ENCODE measurements at places on chromosomes 5 and 9.

GRCh38 chr5:107957051-107957450, 286.3 kb upstream of the EFNA5 start:
- DNase-seq: no peak

- no peak for DNase-seq
These were observed 20.5 kb downstream of the KIAA1958 start for GRCh38 chr9:112507001-112507680.

DNA sequence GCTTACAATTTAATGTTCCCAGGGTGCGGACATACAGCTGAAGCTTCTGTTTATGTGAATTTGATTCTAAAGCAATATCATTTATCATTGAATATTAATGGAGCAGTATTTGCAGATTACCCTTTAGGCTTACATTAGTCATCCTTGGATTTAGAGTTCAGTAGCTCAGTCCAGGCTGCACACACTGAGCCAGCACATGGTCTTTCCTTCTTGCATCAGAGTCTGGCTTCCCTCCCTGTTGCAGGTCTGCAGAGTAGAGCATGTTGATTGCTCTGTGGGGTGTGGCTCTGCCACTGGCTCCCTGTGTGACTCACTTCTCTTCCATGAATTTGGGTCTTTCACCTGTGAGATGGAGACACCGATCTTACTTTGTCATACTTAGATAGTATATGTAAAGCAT, 36.8 kb downstream of the NSG2 start:
- DNase-seq: no peak

- no peak for DNase-seq
These were observed 1331.7 kb upstream of the WWC1 start for GRCh38 chr5:166959766-166960165.

- peak; percentile 25 for DNase-seq
These were observed 24.5 kb downstream of the PRRC2B start for GRCh38 chr9:131418143-131419025.

DNA sequence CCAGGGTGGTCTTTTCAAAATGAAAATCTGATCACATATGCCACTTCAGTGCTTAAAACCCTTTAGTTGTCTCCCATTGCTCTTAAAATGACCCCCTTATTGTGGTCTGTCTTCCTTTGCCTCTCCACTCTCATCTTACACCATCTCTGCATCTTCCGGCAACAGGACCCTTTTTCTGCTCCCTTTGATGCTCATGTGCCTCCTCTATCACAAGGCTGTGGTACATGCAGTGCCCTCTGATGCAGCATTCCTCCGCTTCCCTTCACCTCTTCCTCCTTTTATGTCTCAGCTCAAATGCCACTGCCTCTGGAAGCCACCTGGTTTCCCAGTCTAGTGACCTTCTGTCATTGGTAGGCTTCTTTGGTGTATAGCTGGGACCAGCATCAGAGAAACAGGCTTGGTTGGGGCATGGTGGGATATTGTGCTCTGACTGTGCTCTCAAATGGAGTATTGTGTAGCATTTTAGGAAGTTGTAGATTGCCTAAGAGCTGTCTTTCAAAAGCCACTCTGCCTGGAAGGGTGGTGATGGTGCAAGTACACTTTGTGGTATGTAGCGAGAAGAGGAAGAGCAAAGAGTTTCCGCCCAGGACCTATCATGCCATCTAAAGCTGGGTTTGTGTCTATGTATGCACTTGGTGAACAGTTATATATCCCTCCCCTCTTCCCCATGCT, 28.1 kb downstream of the ARHGAP26 start:
- DNase-seq: no peak

DNA sequence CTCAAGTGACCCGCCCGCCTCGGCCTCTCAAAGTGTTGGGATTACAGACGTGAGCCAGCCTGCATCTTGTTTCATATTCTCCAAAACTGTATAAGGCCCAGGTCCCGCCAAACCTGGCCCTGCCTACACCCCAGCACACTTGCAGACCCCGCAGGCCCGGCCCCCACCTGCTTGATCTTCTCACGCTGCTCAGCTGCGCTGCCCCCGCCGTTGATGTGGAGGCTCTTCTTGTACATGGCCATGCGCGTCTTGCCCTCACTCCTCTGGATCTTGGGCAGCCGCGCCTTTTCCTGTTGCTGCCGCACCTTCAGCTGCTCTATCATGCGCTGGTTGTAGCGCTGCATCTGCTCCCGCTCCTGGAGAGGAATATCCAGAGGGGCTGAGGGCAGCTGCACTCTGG, 49.0 kb upstream of the FBXW11 start:
- DNase-seq: no peak

DNA sequence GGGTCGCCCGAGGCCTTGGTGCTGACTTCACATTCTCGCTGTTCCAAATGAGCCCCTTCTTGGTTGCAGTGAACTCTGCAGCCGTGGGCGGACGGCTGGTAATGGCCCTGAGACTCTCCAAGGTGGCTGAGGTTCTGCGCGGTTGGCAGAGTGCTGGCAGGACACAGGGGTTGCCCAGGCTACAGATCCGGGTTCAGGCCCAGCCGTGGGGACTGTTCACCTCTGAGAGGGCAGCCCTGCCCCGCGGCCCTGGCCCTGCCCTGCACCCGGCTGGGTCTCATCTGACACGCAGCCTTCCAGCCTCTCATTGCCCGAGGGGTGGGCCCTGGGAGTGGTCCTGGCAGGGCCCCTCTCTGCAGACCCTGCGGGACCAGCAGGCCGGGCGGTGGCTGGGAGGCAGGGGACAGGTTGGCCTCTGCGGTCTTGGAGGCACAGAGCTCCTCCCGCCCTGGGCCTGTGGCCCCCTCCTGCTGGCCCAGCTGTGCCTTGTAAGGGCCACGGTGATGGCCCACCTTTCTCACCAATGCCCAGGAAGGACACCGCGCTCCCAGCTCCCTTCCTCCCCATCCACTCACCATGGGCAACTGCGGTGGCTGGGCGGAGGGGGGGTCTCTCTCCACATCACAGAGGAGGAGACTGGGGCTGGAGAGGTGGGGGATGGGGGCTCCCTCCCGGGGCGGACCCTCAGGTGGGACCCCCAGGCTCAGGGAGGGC, 51.6 kb downstream of the AHRR start:
- DNase-seq: no peak

GRCh38 chr5:101370181-101370580, 467.1 kb upstream of the ST8SIA4 start:
- no peak for DNase-seq

DNA sequence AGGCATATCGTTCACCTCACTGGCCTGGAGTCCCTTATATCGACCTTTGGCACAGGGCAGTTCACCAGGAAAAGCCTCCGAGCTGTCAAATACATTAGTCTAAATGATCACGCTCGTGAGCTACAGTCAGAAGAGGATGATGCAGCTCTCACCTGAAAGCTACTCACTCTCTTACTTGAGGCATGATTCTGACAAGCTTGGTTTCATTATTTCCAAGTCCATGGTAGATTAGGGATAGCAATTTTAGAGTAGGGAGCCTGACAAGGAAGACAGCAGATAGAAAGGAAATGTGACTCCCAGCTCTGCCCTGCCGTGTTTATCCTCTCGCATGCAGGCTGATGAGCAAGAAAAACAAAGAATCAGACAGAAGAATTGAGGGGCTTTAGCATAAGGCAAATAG, 98.0 kb upstream of the MAP1B start:
- DNase-seq: no peak

GRCh38 chr5:151870820-151871219, 53.8 kb downstream of the GLRA1 start:
- DNase-seq: peak; percentile 38

- no peak for DNase-seq
These were observed 41.9 kb downstream of the TJP2 start for GRCh38 chr9:69215774-69216485.

DNA sequence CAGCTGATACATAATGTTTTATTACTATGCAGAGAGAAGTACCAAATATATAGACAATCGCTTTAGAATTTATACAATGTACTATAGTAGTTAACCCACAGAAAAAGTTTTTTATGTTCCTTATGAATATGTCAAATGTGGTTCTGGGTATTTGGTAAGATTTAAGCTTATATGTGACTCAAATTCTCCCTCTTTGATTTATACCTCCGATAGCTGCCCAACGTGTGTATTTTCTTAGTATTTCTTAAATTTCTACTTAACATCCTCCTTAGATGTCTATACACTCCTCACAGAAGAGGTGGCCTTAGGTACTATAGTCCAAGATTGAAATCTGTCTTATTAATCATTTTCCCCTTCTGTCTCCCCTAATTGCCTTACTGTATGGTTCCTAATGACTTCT, 138.6 kb upstream of the TNFAIP8 start:
- no peak for DNase-seq

DNA sequence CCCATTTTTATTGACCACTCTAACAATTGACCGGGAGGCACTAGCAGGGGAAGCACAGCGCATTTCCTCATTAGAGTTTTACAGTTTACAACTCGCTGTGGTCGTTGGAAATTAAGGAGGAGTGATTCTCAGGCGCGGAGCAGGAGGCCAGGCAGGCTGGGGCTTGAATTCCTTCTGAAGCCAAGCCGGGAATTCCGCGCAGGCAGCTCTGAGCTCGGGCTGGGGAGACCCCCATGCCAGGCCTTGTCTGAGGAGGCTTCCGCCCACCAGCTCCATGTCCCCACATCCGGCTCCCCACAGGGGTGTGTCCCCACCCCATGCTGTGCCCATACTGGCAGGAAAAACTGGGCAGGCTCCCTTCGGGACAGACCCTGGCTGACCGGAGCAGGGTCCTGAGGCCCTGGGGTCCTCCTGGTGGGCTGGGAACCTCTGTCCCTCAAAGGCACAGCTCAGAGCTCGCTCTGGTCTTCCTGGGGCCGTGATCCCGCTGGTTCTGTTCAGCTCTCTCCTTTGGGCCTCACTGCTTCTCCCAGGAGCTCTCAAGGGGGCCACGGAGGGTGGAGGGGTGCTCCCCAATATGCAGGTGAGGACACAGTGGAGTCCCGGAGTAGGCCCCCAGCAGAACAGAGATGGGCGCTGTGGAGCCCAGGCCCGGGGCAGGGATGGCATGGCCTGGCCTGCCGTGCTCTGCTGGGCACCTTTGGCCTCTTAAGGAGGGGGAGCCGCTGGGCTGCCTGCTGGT, 1.3 kb upstream of the NRARP start:
- DNase-seq: no peak

DNA sequence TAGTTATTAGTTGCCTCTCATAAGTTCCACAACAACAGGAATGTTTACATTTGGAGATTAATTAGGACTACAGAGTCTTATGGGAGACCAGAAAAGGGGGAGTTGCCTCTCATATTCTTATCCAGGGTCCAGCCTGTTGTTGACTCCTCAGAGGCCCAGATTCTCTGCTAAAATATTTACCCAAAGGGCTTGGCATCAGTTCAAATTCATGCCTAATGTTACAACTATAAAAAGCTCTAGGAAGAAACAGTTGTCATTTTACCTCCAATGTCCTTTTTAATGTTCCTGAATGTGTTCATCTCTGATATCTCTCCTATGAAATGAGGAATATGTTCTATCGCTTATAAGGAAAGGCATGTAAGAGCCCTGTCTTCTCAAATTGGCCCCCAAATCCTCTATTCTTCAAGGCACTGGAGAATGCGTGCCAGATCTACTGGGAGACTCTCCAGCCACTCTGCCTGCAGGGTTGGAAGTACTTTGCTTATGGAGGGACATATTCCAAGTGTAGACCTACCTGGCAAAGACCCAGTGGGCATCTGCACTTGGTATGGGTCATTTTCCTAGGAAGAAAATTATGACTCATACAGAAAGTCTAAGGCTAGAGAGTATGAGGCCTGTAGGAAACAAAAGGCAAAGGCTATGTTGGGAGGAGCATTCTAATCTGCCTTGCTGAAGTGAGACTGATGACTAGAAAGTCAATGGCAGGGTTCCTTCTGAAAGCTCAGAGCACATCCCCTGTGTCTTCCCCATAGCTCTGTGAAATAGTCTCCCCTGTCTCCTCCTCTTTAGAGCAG, 192.6 kb downstream of the ESM1 start:
- DNase-seq: no peak

- no peak for DNase-seq
These were observed 8.5 kb upstream of the ACSL6 start for GRCh38 chr5:132019857-132020555.

- DNase-seq: no peak
These were observed 32.1 kb downstream of the TNC start for GRCh38 chr9:115085773-115086377.

- no peak for DNase-seq
These were observed 41.7 kb downstream of the ITGA2 start for GRCh38 chr5:53030893-53031292.

DNA sequence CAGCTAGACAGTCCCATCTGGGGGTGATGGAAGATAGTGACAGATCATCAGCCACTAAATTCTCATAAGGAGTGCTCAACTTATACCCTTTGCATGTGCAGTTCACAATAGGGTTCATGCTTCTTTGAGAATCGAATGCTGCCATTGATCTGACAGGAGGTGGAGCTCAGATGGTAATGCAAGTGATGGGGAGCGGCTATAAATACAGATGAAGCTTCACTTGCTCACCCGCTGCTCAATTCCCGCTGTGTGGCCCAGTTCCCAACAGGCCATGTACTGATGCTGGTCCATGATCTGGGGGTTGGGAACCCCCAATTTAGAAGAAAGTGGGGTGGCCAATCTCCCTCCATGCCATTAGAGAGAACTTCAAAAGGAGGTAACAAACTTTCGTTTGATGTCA, 44.9 kb upstream of the ZNF462 start:
- DNase-seq: no peak

GRCh38 chr5:133287500-133287899, 235.7 kb downstream of the HSPA4 start:
- no peak for DNase-seq

GRCh38 chr9:127569886-127570401, 42.1 kb upstream of the STXBP1 start:
- no peak for DNase-seq

DNA sequence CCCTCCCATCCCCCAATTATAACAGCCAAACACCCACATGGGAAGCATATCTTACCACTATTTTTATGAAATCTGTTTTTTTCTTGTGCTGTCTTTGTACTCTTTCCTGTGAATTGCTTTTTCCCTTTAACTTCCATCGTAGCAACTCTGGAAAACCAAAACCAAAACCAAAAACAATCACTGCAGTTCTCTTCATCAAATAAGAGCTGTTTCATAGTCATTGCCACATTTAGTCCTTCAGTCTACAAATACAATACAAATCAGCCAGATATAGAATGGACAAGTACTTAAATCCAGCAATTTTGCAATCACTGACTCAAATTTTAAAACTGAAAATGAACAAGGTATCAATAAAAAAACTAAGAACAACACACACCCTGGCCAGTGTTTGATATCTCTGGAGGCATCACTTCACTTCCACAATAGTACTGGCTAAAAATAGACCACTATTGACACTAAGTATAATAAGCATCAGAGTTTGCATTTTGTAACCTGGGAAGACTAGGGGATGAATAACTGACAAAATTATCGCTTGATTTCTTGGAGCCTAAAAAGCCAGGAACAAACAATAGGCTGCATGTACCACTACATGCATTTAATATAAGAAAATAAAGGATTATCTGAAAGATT, 5.4 kb downstream of the PUM3 start:
- DNase-seq: no peak

DNA sequence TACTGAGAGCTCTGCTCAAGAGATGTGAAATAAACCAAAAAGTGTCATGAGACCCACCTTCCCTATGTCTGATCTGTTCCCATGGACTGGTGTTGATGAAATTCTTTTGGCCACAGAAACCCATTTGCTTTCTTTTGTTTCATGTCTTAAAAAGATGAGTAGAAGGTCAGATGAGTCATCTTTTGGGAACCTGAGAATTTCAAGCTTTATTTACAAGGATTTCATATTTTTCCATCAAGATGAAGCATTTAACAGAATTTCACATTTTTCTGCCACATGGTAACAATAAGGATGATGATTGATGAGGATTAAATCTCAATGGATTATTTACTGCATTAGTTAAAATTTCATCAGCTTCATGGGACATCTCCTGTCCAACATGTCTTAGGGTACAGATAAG, 337.8 kb downstream of the DEPDC1B start:
- DNase-seq: no peak

All from HFFc6 (cell line).